ENCODE measurements at places on chromosomes 2 and 18.

- DNase-seq: peak; percentile 95
These were observed 8.5 kb upstream of the DAW1 start for GRCh38 chr2:227862741-227863588.

DNA sequence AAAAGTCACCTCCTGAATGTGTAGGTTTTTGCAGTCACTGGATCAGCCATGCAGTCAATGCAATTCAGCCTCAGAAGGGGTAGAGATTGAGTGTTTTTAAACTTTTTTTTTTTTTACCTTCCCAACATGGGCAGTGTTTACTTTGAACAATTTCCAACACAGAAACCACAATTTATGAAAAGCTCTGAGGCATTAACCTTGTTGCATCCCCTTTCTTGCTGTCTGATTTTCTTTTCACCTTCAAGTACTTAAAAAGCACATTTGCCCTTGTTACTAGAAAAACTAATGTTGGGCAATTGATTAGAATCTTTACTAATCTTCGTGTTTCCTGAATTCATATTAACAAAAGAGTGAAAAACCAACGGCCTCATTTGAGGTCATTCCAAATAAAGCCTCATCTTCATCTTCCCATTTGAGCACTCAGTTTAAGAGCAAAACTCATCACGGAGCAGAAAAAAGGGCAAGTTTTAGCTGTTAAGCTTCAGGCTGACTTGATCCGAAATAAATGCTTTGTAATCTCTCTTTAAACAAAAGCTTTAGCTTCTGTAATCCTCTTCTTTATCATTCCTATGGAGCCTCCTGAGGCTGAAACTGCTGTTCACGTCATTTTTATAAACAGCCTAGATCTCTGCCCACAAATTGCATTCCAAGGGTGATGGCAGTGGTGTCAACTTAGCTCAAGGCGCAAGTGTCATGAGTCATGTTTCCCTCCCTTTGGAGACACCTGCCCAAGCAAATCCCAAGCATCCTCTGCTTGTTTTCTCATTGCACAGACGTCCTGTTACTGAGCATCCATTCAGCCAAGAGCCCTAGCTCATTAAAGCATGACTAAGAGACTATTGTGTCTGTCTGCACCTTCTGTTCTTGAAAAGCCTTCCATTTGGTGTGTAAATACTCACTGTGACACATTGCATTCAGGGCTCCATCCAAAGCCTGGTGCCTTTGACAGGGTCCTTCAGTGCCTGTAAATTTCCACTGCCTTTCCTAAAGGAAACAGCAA lies 107.7 kb downstream of the HNMT start:
- DNase-seq: no peak

- DNase-seq: no peak
These were observed 37.8 kb upstream of the OLA1 start for GRCh38 chr2:174286172-174286571.

- no peak for DNase-seq
These were observed 51.9 kb upstream of the PCBP1 start for GRCh38 chr2:70035344-70035844.

All from ACHN (cell line).